ENCODE measurements at places on chromosomes 7 and 10.

- no peak for DNase-seq
These were observed 27.0 kb downstream of the PDGFA start for GRCh38 chr7:492714-493065.

DNA sequence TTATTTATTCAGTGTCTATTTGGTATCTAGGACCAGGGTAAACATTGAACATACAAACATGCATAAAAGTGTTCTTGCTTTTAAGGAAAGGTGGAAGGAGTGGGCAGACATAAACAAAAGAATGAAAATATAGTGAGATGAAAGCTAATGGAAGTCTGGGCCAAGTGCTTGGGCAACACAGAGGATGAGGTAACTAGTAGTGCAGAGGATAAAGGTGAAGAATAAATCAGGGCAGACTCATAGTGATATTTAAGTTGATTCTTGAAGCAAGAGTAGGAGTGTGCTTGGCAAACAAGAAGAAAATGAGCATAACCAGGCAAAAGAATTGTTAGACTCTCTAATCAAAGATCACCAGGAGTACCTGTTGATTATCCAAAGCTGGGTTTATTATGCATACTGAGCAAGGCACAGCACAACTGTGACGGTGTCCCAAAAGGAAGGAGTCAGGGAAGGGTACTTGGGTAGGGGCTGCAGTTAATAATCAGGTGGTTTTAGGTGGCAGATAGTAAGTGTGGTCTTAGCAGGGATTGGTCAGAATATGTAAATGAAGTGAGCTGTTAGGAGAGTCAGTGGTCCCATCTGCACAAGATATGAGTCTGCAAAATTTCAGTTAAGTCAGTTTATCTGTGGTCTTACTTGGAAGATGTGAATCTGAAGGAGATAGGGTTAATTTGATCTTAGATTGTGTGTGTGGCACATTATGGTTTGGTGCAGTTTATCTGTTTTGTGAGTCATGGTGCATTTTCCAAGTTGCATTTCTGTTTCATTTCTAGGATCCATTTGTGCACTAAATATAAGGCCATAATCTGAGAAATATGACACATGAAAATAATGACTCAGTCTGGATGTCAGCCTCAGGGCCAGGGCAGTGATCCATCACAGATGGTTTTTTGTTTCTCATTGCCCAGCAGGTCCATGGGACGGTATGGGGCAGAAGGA is 30.6 kb upstream of the TAX1BP1 start:
- DNase-seq = no peak

GRCh38 chr10:91201213-91201996 is 19.1 kb upstream of the PCGF5 start:
- no peak for DNase-seq

GRCh38 chr10:17918187-17918903 is 33.4 kb upstream of the SLC39A12 start:
- no peak for DNase-seq

DNA sequence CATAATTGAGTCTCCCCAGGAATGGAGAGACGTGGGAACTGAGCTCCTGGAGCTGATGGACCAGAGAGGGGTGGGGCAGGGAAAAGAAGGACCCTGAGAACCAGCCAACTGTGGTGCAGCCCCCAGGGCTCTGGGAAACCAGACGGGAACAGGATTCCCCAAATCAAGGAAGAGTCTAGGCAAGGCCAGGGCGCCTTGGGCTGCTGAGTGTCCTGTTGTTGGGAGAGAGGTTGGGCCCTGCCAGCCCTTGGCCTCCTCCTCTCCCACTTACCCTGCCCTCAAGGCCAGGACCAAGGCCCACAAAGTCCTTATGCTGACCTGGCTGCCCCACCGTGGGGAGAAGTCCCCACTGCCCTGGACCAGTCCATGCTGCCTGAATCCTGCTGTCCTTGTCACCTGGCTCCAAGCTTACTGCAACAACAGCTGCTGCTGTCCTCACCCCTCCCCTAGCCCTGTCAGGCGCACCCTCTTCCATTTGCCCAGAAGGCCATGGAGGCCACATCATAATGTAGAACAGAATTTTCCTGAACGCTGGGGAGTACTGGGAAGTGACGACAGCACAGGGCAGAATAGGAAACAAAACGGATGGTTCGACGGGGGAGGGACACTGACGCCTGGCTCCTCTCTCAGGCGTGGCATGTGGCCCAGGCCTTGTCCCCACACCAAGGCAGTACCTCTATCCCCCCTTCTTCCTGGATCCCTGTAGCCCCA is 132.9 kb upstream of the ZMIZ1 start:
- DNase-seq = no peak

DNA sequence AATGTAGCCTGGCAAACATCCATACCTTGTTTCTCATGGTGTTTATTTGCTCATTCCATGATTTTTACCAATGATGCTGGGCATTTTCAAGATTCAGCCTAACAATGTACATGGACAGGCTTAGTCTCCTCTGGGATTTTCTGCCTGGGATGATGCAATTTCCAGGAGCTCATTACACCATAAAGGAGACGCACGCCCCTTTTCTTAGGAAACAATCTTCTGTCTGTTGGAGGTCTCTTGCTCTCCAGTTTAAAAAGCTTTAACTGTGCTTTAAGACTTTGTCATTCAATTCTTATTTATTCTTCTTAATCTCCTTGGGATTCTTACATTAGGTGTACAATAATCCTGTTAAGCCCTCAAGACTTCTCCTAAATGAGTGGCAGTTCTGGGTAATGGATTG is 150.3 kb upstream of the NRP1 start:
- DNase-seq = no peak

DNA sequence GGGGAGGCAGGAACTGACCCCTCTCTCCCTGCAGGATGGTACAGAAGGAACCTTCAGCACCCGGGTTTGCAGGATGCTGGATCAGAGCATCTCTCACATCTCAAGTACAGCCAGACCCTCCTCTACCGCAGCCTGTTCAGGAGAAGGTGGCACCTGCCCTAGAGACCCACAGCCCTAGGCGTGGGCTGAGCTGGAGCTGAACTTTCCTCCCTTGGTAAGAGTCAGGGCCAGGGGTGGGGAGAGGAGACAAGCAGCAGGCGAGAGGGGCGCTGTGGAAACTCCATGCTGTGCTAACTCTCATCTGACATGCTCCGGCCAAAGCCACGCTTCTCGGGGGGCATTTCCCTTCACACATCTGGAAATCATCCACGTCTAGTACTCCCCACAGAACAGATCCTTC is 154.4 kb downstream of the DIP2C start:
- no peak for DNase-seq

DNA sequence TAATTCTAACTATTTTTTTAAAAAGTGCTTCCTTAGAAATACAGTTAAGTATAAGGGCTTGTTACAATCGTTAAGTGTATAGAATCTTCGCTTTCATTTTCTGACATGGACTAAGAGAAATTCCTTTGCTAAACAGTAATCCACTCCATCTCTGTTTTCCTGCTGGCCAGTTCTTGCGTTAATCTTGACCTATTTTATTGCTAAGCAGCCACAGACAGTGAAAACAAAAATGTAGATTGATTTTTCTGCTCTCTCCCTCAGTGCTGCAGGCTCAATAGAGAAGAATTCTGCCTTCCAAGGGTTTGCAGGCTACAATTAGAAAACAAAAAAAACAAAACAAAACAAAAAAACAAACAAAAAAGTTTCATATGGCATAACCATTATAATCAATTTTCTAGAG is 310.4 kb upstream of the ADARB2 start:
- DNase-seq = no peak

DNA sequence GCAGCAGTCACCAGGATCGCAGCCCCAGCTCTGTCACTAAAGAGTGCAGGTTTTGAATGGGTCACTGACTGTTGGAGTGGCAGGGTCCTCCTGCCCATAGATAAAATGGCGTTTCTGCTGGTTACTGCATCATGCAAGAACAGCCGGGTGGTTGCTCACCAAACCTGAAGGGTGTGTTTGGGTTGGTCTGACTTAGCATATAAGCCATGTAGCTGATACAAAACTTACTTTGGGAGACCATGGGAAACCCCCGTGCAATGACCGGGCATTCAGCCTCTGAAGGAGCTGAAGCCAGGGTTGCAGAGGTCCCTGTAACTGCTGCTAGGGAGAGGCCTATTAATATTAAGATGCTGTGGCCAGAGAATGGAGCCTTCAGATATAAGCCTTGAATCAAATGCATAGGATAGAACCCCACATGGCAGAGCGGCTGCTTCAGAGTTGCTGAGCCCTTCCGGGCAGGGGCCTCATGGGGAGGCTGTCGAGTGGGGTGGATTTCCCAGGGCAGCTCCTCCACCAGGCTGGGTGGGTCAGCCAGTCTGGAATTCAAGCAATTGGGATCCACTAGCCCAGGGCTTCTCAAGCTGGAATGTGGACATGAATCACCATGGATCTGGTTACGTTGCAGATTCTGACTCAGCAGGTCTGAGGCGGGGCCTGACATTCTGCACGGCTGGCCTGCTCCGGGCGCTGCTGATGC is 70.9 kb upstream of the CTBP2 start:
- DNase-seq = no peak

- DNase-seq = no peak
These were observed 63.3 kb downstream of the ELFN1 start for GRCh38 chr7:1733206-1733907.

DNA sequence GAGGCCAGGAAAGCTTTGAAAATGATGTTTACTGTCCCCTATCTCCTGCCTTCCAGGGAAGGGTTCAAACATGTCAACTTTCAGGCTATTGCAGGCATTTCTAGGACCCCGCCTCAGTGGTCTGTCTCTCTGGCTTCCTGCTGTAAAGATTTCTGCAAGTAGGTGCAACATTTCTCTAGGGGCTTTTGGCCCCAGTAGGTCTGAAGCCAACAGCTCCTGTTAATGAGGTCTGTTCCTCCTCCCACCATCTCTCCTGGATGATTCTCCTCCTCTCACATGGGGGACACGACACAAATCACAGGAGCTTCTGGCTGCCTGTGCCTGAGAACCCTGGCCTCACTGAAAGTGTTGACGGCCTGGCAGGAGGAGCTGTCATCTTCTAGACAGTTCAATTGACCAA is 194.3 kb downstream of the CYP26A1 start:
- no peak for DNase-seq

- DNase-seq = no peak
These were observed 52.1 kb downstream of the HDAC9 start for GRCh38 chr7:18547509-18548187.

- DNase-seq = no peak
These were observed 21.6 kb downstream of the SEMA3D start for GRCh38 chr7:85165263-85165662.

DNA sequence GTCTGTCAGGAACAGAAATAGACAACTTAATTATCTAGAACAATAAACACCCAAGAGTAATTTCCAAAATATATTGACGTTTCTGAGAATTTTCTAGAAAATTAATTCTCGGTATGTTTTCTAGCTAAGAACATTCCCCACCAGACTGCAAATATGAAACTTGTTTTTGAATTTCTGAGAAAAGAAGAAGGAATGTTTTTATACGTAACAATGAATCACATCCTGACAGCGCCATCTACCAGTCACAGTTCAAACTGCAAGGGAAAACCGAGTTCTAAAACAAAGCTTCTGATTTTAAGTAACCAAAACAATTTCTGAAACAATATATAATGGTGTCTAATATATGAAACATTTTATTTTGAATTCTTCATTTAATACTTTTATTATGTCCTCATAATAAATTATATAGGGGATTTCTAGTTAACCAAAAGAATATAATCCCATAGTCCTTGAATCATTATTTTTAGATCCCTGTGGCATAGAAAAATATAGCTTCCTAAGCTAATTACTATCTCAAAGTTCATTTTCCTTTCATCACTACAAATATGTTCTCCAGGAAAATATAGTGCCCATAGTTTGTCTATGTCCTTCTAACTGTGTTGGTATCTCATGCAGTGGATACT is 34.5 kb upstream of the MEOX2 start:
- no peak for DNase-seq

DNA sequence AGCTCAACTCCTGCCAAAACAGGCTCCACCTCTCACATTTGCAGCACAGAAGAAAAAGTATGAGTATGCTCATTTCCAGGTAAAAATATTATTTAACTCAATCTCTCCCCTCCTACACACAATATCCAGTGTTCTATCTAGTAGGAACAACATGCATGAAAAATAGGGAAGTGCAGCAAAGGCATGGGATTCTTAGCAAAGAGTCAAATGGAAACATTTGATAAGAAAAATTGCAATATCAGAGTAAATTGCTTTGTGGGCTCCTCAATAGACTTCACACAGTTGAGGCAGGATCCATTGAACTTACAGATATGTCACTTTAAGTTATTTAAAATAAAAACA is 150.9 kb downstream of the ANK3 start:
- DNase-seq = no peak

DNA sequence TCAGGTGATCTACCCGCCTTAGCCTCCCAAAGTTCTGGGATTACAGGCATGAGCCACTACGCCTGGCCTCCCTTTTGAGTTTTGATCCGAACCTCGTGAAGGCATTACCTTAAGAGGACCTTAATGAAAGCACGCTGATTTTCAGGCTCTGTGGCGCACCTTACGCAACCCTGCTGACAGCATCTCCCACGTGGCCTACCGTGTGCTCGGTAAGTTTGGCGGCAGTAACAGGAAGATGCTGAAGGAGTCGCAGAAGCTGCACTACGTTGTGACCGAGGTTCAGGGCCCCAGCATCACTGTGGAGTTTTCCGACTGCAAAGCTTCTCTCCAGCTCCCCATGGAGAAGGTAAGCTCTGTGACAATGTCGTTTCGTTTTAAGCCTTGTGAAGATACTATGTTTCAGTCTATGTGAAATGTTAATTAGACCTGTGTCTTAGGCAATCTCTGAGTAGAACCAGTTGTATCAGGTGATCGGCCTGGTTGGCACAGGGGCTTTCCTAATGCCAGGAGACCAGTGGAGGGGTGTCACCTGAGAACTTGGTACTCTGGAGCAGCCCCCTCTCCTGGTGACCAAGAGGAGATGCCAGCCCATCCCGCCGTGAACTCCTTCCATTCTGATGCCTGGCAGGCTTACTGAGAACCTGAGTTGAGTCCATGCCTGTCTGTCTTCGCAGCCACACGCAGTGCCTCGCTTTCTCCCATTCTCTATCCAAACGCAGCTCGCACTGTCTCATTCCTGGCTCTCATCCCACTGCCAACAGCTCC is 43.5 kb downstream of the TRRAP start:
- DNase-seq = no peak

- no peak for DNase-seq
These were observed 11.2 kb downstream of the ADRA2A start for GRCh38 chr10:111087968-111088505.

GRCh38 chr7:2108501-2109250 is 124.1 kb downstream of the MAD1L1 start:
- no peak for DNase-seq

- no peak for DNase-seq
These were observed 33.2 kb upstream of the MKRN1 start for GRCh38 chr7:140512317-140513000.

GRCh38 chr10:76874176-76874575 is 763.4 kb downstream of the KCNMA1 start:
- no peak for DNase-seq

DNA sequence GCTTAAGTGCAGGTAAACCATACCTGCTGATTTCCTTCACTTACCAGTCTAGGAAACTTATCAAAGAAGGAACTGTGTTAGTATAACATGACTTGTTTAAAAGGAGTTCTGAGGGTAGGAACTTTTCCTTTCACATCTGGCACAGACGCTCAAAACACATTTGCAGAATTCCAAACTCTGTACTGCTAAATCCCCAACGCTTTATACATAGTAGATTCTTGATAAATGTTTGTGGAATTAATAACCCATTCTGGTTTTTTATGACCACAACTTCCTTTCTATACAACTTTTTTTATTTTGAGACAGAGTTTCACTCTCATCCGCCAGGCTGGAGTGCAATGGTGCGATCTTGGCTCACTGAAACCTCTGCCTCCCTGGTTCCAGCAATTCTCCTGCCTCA is 7.7 kb upstream of the TRUB1 start:
- no peak for DNase-seq
